AG20443 (cell line): ENCODE measurements at places on chromosomes 13 and 19.

GRCh38 chr13:80552851-80553440 is 212.0 kb upstream of the SPRY2 start:
- no peak for DNase-seq

DNA sequence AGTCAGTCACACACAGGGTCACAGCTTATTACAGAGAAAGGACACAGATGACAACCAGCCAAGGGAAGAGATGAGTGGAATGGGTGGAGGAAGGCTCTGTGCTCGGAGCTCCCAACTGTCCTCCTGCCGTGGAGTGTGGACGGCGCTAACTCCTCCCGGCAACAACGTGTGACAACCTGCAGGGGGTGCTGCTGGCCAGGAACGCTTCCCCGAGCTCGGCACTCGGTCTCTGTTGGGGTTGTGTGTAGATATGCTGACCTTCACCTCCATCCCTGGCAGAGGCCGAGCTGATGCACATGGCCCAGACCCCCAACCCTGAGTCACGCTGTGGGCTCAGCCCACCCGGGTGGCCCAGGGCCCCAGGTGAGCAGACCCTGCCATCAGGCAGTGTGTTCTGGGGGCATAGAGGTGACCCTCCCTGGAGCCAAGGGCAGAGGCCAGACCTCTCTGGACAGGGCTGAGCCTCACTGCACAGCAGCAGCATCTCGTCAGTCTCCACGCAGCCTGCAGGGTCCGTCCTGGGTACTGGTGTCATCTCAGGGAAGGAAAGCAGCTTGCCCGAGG is 14.1 kb downstream of the ZNF444 start:
- no peak for DNase-seq

DNA sequence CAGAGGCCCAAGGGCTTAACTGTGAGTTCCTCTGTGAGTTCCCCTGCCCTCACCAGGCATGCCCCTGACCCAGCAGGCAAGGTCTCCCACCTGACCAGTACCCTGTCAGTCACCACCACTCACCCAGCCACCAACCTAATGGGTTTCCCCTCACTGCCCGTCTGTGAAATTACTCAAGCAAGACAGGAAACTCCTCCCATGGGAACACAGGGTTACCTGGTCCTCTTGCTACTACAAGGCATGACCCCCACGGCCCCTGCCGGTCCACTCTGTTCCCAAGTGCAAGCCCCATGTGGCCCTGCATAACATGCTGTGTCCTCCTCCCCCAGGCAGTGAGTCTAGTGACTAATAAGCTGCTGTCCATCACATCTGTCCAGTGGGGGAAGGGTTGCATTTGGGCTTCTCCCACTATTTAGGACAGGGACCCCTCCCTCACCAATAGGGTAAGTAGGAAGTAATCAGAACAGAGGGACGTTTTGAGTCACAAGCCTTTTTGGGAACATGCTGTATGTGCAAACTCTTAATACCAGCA is 8.0 kb upstream of the DHRS12 start:
- no peak for DNase-seq

DNA sequence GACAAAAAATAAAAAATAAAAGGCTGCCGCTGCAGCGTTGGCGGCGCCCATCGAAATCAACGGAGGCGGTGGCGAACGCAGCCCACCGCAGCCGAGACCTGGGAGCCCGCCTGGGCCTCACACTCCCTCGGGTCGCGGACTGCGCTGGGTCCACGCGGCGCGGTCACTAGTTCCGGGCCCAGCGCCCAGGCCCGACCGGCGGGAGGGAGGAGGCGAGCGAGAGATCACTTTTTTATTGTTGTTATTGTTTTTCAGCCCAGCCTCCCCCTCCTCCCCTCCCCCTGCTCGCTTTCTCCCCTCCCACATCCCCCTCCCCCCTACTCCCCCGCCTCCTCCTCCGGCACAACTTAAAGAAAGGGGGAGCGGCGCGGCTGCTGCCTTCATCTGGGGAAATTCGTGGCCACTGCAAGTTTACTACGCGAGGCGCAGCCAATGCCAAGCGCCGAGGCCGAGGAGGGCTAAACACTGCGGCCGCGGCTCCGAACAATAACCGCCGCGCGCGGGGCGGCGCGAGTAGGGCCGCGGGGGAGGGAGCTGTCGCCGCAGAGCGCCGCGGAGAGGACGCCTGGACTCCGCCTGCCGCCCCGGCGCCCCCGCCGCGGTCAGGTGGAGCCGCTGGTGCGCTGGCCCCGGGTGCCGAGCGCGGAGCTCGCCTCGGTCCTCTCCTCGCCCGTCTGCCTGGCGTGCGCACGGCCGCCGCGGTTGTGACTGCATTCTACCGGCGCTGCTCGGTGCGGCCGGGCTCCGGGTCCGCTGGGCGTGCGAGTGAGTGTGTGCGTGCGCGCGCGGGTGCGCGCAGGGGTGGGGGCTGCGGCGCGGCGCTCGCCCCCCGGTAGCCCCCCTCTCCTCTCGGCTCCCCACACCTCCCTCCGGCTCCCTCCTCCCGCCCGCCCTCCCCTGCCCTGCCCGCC is 505 bp upstream of the ZIC2 start:
- DNase-seq = peak; percentile 41

GRCh38 chr13:25352230-25352629 is 19.5 kb upstream of the ATP8A2 start:
- DNase-seq = no peak
